ENCODE measurements at places on chromosomes 2 and 18.

- DNase-seq = no peak
These were observed 115.4 kb downstream of the CCDC85A start for GRCh38 chr2:56299171-56299691.

DNA sequence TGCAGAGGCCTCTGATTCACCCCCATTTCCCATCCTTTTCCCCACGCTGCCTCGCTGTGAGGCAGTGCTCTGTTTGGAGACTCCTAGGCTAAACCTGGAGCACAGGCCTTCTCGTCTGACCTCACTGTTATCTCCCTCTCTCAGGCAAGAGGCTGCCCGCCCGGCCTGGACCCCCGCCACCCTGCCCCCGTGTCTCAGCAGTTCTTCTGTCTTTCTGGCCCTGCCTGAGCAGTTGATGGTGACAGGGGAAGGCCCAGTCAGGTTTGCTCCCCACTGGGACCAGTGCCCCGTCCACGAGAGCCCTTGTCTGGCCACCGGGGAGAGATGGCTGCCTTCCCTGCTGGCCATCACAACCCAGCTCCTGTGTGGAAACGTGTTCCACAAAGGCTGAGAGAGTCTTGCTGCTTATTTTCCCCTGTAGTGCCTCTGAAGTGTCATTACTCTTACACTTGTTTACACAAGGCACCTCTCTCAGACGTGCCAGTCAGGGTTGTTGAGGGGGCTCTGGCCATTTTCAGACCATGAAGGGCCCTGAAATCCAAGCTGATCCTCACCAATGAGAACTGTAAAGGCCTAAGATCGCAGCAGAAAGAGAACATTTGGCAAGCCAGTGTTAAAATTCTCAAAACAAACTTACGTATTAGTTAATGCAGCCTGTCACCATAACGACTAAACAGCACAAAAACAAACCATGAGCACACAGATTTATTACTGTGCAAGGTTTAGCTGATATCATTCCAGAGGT, 210.9 kb downstream of the NDUFA10 start:
- no peak for DNase-seq

GRCh38 chr2:68846091-68846490, 25.1 kb downstream of the BMP10 start:
- DNase-seq = no peak

DNA sequence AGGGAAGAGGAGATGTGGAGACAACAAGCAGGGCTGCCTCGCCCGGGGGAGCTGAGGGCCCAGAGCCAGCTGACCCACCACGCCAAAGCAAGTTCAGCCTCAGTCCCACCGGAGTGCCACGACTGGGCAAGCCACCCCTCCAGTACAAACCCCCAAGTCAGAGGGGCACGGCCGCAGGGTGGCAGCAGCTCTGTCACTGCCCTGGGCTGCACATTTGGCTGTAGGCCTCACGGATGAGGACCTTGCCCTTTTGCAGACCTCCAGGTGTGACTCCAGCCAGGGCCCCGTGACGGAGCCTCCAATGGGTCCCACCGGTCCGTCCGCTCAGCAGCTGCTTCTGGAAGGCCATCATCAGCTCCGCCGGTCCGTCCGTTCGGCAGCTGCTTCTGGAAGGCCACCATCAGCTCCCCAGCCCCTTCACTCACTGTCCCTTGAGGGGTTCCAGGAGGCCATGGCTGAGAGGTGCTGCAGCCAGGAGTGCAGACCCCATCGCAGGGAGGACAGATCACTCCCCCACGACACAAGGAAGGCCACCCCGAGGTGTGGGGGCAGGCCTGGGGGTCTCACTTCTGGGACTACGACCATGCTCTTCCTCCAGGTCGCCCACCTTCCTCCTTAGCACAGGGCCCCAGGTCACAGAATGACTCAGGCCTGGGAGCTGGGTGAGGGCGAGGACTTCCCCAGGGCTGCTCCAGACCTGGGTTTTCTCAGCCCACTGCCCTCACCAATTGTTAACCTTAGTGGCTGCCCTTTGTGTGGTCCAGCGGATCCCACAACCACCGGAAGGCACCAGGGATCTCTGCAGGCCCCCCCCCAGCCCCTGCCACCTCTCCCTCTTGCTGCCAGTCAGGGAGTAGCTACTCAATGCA, 24.6 kb upstream of the STK25 start:
- no peak for DNase-seq

GRCh38 chr2:25877431-25878360, 591 bp downstream of the ASXL2 start:
- peak; percentile 69 for DNase-seq

- DNase-seq = no peak
These were observed 6.0 kb upstream of the FAM98A start for GRCh38 chr2:33605056-33605455.

- no peak for DNase-seq
These were observed 37.2 kb upstream of the RTN4 start for GRCh38 chr2:55087501-55087900.

DNA sequence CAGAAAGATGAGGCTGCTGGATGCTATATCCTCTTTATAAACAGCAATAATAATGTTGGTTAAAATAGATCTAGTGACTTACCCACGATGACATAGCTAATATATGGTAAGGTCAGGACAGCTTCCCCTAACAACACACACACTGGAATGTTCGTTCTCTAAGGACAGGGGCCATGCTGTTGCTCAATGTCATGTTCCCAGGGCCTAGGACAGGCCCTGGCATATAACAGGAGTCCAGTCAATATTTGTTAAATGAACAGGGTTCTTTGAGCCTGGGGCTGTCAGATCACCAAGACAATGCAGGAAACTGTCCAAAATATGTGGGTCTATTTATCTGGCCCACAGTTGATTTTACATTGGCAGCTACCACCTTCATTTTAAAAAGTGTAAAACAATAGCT, 207.1 kb upstream of the MEX3C start:
- DNase-seq = no peak

GRCh38 chr18:70523035-70523791, 234.4 kb downstream of the SOCS6 start:
- DNase-seq = no peak

DNA sequence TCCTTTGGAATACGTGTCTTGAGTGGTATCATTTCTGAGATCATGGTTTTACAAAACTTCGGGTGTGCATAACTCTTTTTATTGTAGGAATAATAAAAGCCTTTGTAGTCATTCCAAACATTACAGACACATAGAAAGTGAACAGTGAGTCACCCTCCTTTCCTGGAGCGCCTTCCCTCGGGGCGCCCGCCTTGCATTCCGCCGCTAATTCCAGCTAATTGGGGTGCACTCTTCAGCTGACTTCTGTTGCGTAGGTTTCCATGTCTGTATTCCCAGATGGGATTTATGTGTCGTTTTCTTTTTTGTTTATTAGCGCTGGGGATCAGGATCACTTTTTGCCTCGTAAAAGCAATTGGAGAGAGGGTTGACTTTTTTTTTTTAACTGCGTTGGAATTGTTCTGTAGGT, 18.7 kb downstream of the SH3BP4 start:
- no peak for DNase-seq

- no peak for DNase-seq
These were observed 171.9 kb upstream of the ACAA2 start for GRCh38 chr18:49985236-49985635.

DNA sequence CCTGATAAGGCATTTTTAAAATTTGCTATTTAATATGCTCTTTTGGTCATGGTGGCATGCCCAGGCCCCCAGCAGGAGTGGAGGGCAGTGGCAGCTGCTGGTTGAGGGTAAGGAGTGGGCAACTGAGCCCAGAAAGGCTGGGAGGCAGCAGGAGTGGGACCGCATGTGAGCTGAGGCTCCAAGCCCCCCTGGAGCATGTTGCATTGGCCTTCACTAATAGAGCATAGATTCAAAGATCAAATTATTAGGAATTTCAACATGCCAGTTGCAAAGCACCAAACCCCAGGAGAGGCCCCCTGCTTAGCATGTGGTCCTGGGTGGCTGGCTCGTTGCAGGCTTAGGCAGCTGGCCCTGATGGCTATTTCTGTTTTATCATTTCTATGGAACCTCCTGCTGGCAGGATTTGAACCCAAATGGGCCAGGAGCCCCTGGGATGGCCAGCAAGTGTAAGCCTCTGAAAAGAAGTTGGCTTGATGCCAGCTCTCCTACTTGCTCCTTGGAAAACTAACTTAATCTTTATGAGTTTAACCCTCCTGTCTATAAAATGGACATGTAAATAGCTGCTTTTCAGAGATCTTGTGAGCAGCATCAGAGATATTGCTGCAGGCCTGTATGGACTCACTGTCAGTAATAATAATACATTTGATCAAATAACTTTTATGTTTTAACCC, 42.1 kb upstream of the TMEM131 start:
- no peak for DNase-seq

DNA sequence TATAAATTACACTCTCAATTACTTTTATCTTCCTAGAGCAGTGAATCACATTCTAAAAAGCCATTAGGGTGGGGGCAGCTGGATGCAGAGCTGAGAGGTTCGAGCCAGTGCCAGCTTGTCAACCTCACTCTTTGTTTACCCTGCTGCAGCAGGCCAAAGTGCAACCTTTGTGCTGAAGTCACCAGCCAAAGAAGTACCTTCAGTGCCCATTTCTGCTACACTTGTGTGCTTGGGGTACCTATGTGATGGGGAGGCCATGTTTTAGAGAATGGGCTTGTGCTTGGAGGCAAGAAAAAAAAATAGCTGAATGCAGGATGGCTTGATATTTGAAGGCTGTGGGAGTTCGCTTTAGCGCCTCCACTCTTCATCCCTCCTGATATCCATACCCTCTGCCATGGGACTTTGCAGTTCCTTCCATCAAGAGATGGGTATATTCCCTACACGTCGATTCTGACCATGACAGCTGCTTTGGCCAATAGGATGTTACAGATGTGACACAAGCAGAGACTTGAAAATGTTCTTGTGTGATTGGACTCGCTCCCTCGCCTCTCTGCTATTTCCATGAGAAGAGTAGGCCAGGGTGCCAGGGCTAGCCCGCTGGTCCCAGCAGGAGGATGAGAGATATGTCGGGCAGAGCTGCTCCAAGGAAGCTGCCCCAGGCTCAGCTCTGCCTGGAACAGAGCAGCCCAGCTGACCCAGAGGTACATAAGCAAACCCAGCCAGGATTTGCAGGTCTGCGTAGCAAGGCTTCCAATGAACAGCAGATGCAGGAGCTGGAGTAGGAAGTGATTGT, 12.7 kb upstream of the FZD5 start:
- DNase-seq = no peak

GRCh38 chr2:171735991-171736710, 48.9 kb downstream of the DYNC1I2 start:
- DNase-seq = no peak

DNA sequence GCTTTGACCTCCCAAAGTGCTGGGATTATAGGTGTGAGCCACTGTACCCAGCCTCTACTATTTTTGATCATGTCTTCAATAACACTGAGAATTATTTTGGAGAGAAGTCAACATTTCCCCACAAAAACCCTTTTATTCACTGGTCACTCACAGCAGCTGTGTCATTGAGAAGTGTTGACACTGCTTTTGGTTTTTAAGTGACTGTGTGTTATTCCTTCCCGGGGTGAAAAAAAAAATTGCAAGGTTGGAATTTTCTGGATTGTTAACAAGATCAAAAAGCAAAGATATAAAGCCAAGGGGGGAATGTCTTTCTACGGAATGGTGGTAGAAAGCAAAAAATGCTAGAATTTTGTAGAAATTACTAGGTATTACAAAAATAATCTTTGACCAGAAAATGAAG, 61.5 kb downstream of the TANC1 start:
- no peak for DNase-seq

DNA sequence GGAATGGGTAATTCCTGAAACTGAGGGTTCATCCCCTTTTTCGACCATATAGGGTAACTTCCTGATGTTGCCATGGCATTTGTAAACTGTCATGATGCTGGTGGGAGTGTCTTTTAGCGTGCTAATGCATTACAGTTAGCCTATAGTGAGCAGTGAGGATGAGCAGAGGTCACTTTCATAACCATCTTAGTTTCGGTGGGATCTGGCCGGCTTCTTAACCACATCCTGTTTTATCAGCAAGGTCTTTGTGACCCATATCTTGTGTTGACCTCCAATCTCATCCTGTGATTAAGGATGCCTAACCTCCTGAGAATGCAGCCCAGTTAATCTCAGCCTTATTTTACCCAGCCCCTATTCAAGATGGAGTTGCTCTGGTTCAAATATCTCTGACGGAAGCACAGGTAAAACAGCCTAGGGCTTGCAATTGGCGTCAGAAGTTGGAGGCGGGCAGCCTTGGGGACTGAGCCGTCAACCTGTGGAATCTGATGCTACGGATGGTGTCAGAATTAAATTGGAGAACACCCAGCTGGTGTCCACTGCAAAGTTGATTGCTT, 19.5 kb downstream of the RALBP1 start:
- no peak for DNase-seq

- DNase-seq = no peak
These were observed 48.3 kb upstream of the MYL1 start for GRCh38 chr2:210363261-210363660.

DNA sequence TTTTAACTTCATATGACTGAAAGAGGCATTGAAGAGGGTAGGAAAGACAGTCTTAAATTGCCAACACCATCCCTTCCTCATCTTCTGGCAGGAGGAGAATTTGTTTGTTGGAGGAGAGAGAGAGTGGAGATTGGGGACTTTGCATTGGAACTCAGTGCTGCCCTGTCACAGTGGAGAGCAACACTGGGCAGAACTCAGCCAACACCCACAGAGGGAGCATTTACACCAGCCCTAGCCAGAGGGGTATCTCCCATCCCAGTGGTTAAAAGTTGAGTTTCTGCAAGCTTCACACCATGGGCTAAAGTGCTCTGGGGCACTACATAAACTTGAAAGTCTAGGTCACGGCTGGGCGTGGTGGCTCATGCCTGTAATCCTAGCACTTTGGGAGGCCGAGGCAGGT, 174.1 kb downstream of the ANKRD30B start:
- DNase-seq = no peak

DNA sequence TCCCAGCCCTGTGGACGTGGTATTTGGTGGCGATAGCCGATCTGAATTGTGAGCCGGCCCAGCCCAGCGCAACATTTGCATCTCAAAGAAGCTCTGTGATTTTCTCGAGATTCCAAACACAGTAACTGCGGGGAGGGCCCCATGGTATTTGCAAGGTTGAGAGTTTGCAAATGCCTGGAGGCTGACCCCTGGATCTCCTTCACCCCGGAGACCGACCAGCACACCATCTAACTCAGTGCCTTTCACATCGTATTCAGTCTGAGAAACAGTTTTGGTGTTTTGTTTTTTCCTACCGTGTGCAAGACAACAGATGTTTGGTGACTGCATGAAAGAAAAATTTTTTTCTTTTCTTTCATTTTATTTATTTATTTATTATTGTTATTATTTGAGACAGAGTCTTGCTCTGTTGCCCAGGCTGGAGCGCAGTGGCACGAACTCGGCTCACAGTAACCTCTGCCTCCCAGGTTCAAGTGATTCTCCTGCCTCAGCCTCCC, 40.3 kb downstream of the MYCN start:
- no peak for DNase-seq
